Fibroblast of skin of right biceps (primary cell): ENCODE measurements at places on chromosomes 16 and 17.

GRCh38 chr17:17818088-17818526 lies 18.7 kb downstream of the SREBF1 start:
- DNase-seq: peak; percentile 18

- DNase-seq: no peak
Observed at GRCh38 chr17:16912021-16912962, 59.6 kb downstream of the TNFRSF13B start.

DNA sequence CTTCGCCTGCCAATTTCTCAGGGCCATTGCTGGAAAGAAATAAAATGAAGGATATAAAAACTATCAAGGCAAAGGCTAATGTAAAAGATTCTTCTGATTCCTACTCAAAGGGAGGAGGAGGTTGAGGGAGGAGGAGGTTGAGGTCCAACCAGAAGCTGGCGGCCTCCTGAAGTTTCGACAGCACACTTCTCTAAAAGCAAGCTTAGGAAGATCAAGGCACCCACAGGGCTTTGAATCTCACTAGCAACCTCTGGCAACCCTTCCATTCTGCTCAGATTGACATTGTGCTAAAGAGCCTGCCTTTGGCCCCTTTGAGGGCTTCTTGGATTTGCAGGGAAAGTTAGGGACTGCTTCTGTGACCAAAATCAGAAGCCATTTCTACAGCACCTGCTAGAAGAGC lies 81.5 kb upstream of the TNRC6C start:
- no peak for DNase-seq

DNA sequence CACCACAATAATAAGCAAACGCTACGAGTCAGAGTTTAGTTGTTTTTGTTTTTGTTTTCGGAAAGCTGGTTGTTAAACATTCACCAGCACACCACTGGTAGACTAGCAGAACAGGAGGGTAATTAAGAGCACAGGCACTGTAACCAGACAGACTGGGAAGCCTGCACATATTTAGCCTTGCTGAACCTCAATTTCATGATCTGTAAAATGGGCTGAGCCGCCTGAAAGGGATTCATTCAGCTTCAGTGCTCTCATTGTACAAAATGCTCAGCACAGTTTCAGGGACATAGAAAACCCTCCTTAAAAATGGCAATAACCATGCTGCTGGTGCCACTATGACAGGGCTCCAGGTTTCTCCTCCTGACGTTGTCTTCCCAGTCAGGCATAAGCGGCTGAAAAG lies 66.4 kb downstream of the TMEM114 start:
- no peak for DNase-seq

DNA sequence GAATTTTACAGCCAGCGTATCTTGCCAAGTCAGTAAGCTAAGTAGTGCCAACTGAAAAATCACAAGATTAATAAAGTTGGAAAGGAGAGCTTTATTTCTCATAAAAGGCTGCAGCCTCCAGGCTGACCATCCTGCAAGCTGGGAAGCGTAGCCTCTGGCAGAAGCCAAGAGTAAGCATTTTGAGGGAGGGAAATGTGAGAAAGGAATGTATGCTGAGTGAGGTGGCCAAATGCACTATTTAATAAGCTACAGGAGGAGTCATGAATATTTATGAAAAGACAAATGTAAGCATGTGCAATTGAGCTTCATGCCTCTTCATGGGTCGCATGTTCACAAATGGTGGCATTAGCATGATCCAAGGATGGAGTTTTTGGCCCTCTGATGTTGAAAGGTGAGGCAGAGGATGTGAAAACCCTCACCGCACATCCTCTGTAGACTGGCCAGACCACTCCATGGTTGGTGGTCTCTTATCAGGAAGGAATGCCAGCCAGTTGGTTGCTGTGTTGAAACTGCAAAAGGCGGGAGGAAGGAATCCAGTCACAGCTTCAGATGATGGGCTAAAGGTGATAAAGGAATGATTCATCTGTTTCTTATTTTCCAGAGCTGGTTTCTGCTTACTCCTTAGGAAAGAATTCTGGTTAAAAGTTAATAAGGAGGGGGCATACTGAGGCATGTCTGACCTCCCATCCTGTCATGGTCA lies 9.2 kb downstream of the KRT33B start:
- DNase-seq: peak; percentile 83

DNA sequence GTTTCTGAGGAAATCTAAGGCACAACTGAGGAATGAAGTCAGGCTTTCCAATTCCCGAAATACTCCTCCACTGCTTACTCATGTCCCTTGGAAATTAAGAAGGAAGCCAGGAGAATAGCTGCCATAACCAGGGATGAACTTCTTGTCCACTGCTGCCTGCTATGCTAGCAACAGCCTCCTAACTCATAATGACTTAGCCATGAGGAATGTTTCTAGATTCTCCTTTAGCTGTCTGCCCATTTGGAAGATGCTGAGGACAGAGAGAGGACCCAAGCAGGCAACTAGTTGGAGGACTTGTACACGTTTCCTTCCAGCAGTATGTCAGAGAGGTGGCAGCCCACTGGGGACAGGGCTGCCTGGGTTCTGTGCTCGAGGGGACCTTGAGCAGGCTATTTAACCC lies 939 bp upstream of the CCL2 start:
- peak; percentile 94 for DNase-seq
